ENCODE measurements at places on chromosomes 4 and X.

- DNase-seq = no peak
Measured at GRCh38 chr4:46656071-46656470, 253.0 kb downstream of the COX7B2 start.

DNA sequence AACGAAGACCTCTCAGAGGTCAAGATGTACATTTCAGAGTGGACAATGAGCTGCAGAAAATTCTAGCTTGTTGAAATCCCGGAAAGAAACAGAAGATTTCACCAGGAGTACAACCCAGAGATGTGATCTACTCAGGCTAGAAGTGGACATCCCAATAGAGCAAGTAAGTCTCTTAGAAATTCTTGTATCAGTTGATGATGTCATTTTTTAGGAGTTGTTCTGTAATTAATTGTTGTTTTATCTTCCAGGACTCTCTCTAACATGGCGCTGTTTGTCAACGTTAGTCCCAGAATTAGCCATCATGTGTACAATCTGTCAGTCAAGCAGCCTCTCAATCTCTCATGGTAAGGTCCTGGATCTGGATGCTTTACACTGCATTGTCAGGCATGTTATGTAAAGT lies 174.4 kb downstream of the GRIA3 start:
- no peak for DNase-seq

GRCh38 chr4:128256539-128256938 lies 31.1 kb downstream of the PGRMC2 start:
- no peak for DNase-seq

- no peak for DNase-seq
Measured at GRCh38 chr4:110442309-110442708, 33.6 kb upstream of the ENPEP start.

GRCh38 chrX:68249401-68249831 lies 183.9 kb downstream of the OPHN1 start:
- no peak for DNase-seq

DNA sequence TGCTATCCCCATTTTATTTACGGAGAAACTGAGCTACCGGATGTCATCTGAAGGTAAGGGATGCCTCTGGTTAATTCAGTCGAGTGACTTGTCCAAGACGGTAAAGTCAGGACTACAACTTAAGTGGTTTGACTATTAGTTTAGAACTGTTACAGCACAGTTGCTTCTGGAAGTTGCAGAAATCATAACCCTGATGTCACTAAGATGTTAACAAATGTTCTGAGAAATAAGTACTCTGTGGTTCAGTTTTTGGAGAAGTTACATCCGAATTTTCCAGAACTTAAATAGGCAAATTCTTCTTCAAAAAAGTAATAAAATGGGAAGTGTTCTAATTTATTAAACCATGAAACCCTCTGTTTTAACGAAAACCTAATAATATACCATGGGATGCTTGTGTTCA lies 3.1 kb downstream of the PPA2 start:
- no peak for DNase-seq

- peak; percentile 21 for DNase-seq
Measured at GRCh38 chr4:132001542-132001941, 1147.6 kb upstream of the PCDH10 start.

GRCh38 chrX:542179-542578 lies 88.4 kb upstream of the SHOX start:
- DNase-seq = no peak
